ENCODE measurements at places on chromosomes 12 and 14.

DNA sequence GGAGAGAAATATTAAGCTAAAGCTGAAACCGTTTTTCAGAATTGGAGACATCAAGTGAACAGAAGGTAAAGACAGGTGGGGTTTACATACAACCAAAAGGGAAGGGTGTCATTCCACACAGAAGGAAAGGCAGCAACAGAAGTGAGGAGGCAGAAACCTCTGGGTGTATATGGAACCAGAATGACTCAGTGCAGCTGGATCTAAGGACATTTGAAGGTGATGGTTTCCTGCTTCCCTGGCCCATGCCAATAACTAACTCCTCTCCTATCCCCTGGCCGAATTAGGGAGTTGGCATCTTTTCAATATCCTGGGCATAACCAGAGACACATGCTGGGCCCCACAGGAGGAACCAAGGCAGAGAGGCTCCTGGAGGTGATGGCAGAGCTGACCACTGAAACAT, 8.4 kb downstream of the NCKAP5L start:
- no peak for DNase-seq

DNA sequence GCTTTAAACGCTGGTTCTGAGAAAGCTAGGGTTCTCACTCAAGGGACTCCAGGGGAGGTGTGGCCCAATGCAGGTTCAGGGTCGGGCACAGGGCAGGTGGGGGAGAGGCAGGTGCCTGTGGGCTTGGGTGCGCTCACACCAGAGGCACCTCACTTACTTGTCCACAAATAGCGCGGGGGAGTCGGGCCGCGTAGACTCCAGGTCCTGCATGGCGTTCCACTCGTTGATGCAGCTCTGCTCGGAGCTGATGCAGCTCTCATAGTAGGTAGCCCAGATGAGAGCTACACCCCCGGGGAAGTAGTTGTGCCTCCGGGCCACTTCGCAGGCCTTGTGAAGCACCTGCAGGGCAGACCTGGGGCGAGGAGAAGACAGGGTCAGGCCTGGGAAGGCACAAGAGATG, 49.9 kb downstream of the SSH1 start:
- no peak for DNase-seq

DNA sequence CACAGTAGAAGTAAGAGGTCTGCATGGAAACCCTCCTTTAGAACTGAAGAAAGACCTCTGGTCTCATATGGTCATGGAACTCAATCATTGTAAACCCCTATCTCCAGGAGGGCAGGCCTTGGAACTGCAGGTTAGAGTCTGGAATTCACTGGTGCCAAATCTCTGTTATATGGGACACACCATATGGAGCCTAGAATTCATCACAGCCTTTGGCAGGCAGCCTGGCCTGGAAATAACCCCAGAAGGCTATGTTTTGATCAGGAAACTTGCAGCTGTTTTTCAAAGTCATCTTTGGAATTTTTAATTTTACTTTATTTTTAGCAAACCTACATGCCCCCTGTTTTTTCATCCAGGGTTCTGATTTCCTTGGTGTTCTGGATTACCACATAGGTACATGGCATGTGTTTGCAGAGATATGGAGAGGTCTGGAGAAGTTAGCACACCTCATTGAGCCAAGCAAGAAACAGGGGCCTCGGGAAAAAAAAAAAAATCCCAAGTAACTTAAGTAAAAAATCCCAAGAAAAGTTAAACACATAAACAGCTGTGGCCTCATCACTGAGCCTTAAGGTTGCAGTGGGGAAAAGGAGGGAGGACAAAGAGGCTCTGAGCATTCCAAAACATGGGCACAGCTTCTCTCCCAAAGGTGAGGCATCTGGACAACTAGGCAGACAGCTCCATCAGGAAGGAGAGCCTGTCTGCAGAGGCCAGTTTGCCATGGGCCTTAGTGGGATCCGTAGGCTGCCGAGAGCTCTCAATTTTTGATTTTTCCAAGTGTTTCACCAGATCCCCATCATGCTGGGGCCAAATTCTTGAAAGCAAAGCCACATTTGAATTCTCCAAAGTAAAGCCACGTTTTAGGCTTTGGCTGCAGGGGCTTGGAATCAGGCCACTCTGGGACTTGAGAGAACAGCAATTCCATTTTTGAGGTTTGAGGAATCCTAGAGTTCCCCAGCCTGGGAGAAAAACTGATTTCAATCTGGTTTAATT, 339.6 kb upstream of the TBX3 start:
- DNase-seq = no peak

DNA sequence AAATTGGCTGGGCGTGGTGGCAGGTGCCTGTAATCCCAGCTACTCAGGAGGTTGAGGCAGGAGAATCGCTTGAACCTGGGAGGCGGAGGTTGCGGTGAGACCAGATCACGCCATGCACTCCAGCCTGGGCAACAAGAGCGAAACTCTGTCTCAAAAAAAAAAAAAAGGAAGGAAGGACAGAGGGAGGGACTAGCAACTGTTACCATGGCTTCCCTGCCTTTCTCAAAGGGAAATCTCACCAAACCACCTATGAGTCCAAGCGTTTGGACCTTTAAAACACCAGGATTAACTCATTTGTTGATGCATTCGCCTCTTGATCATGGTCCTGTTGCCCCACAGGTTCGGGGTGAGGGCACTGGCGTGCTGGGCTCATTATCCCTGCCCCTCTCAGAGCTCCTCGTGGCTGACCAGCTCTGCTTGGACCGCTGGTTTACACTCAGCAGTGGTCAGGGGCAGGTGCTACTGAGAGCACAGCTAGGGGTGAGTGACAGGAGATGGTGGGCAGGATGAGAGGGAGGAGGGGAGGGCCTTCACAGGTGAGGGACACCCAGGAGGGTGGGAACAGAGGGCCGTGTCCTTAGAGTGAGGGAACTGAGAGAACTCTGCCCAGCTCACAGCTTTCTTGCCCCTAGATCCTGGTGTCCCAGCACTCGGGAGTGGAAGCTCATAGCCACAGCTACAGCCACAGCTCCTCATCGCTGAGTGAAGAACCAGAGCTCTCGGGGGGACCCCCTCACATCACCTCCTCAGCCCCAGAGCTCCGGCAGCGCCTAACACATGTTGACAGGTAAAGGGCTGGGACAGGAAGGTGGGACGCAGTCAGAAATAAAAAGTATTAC, 10.2 kb upstream of the MYL6B start:
- no peak for DNase-seq

GRCh38 chr12:90963946-90964345, 9.0 kb upstream of the CCER1 start:
- no peak for DNase-seq

GRCh38 chr14:93986955-93987354, 10.1 kb upstream of the CCDC197 start:
- no peak for DNase-seq

DNA sequence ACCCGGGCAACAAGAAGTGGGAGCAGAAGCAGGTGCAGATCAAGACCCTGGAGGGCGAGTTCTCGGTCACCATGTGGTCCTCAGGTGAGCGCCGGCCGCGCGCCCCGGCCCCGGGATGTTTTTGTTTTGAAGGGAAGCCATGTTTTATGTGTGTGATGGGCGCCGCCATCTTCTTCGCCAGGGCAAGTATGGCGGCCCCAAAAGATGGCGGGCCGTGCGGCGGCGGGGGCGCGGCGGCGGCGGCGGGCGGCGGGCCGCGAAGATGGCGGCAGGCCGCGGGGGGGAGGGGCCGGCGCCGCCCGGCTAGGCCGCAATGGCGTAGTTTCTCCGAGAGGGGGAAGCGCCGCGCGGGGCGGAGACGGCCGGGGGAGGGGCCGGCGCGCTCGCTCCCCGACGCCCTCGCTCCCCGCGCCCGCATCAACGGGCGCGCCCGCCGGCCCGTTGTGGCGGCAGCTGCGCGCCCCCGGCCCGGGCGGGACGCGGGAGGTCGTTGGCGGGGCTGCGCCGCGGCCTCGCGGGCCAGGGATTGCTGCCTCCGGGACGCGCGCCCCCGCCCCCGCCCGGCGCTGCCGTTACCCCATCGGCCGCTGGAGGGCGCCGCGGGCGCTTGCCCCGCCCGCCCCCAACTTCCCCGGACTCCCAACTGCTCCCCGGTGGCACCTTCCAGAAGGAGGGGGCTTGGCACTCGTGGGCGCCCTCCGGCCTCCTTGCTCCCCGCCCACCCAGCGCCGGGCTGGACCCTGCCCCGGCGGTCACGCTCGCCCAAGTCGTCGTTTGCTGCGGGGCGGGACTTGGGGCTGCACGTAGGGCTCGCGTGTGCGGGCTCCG, 1.1 kb downstream of the YY1 start:
- peak; percentile 88 for DNase-seq

- DNase-seq = no peak
These were observed 2.1 kb downstream of the CHST11 start for GRCh38 chr12:104458694-104459367.

DNA sequence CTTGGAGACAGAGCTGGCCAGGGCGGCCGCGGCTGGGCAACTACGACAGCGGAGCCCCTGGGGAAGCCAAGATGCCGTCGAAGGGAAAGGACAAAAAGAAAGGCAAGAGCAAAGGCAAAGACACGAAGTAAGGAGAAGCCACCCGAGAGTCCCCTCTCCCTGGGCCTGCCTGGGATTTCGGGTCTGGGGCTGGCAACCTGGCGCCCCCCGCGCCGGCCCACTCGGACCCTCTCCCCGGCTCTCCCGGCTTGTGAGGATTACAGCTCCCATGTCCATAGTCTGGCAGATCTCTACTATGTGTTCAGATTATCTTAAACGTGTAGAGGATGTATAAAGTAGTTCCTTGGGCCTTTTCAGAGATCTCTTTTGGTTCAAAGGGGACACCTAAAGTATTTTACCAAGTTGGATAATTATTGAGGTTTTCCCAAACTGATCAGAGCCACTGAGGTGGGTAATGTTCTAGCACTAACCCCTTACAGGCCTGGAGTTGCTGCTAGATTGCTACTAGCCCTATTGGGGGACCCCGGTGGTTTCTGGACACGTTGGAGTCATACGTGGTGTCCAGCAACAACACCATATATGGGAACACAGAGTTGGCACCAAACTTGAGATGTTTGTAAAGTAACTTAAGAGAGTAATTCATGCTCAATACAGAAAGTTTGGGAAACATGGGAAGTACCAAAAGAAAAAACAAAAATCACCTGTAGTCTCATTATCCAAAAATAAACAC, 424 bp downstream of the BBOF1 start:
- no peak for DNase-seq

GRCh38 chr12:56683-57346, 9.8 kb upstream of the IQSEC3 start:
- no peak for DNase-seq

DNA sequence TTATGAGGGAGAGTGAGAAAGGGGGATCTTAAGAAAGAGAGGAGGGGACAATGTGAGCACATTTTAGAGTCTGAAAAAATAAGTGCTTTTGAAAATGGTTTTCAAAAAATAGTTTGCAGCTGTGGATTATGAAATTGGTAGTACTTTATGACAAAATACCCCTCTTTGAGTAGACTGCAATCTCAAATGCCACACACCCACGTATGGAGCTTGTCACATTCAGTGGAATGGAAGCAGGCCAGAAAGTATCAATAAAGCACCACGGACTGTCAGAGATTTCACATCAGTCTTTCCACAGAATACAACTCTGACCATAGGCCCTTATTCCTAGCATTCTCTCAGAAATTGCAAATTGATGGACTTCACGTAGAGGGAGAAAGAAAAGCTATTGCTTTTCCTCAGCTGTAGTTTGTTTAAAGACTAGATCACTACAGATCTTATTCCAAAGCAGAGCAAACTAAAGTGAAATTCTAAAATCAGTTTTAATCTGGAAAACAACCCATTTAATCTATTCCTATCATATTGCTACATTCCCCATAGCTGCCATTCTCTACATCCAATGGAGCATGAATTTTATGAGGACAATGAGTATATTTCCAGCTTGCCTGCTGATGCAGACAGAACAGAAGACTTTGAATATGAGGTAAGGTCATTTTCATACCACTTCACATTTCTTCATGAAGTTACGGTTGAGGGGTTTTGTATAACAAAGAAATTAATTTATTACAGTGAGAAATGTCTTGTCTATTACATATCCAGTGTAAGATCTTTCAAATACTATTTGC, 321.3 kb downstream of the PDZRN4 start:
- DNase-seq = no peak

GRCh38 chr14:69034612-69035262, 55.6 kb upstream of the ACTN1 start:
- DNase-seq = no peak

DNA sequence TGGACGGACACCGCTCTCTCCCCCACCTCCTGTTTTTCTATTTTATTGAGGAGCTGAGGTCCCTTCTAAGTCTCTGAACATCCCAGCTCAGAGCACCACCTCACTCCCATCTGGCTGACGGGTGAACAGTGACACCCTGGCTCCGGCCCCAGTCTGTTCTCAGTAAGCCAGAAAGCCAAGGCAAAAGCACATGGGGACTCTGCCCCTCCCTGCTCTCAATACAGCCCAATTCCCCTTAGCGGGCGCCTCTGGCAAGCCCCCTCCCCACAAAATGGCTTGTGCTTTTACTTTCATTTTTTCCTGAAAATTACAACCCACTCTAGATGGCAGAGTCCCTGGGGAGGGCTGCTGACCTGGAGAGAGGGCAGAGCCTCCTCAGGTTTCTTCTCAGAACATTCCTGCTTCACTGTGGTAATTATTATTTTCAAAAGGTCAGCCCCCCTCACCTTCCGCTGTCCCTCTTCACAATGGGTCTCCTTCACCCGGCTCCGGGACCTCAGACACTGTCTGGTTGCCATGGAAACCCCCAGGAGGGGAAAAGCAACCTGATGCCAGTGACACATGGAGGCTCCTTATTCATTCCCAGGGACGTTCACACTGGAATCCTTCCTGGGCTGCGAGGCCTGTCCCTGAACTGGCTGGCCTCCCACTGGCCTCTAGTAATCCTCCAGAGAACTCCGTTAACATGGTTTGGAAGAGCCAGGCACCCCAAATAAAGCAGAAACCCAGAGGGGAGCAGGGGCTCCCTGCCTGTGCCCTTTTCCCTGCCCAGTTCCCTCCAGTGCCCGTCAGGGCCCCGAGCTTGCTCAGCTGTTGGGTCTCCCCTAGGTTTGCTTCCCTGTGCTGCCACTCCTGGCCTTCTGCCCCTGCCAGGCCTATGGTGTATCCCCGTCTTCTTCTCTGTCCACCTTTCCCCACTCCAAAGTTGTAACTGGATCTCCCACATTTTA, 15.9 kb downstream of the COL2A1 start:
- no peak for DNase-seq

- no peak for DNase-seq
These were observed 41.9 kb downstream of the VDR start for GRCh38 chr12:47862881-47863280.

GRCh38 chr12:124605150-124605882, 37.9 kb upstream of the NCOR2 start:
- DNase-seq = no peak

Measured in activated naive CD4-positive, alpha-beta T cell (primary cell).